Activated naive CD8-positive, alpha-beta T cell treated with anti-CD3 and anti-CD28 coated beads, Interleukin-2, amount 10 ng/mL, durations not matched to agents 7 days and 5 days (primary cell): ENCODE measurements at places on chromosomes 12 and 14.

DNA sequence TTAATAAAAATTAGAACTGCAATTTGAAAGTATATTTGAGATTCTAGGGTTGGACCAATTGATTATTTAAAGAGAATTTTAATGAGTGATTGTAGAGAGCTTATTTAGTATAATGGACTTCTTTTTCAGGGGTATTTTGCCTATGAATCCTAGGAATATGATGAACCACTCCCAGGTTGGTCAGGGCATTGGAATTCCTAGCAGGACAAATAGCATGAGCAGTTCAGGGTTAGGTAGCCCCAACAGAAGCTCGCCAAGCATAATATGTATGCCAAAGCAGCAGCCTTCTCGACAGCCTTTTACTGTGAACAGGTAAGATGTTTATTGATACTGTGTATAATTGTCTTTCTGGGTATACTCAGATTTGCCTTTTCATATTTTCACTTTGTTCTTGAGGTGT is 35.9 kb upstream of the KCNMB4 start:
- DNase-seq, result no peak
- H3K36me3 ChIP-seq, result peaks cover 41% of the 10 kb centered on the region
- H3K27ac ChIP-seq, result no peak overlapping the region
- H3K27me3 ChIP-seq, result no peaks in the 10 kb centered on the region
- peaks cover 5% of the 10 kb centered on the region for H3K4me1 ChIP-seq
- no peak overlapping the region for H3K4me3 ChIP-seq

- no peaks in the 10 kb centered on the region for H3K4me1 ChIP-seq
- no peak overlapping the region for H3K27ac ChIP-seq
- H3K27me3 ChIP-seq, result no peaks in the 10 kb centered on the region
- H3K4me3 ChIP-seq, result no peak overlapping the region
Observed at GRCh38 chr14:42057111-42057510, 450.4 kb downstream of the LRFN5 start.

- H3K27ac ChIP-seq, result no peak overlapping the region
- DNase-seq, result no peak
- H3K4me1 ChIP-seq, result peaks cover 9% of the 10 kb centered on the region
- H3K36me3 ChIP-seq, result no peaks in the 10 kb centered on the region
- H3K27me3 ChIP-seq, result peaks cover 23% of the 10 kb centered on the region
- H3K4me3 ChIP-seq, result no peak overlapping the region
Observed at GRCh38 chr12:48750215-48750614, 33.7 kb upstream of the CCNT1 start.

- H3K27me3 ChIP-seq, result peaks cover 7% of the 10 kb centered on the region
- no peak overlapping the region for H3K27ac ChIP-seq
- no peak overlapping the region for H3K4me3 ChIP-seq
- no peaks in the 10 kb centered on the region for H3K36me3 ChIP-seq
- DNase-seq, result no peak
Observed at GRCh38 chr12:41998436-41998835, 146.2 kb downstream of the GXYLT1 start.
